Hair follicle dermal papilla cell (primary cell): ENCODE measurements at places on chromosomes 12 and 14. TPM values are rescaled to one million over a fixed set of nuclear protein-coding genes. Genes with fewer than 3 reads are reported as not detected.

Gene P2RX7
- 2.4 TPM in 2 replicates for total RNA-seq

Gene NKX2-1
- not detected in 2 replicates for total RNA-seq

Gene KLRD1
- total RNA-seq: 0.49 TPM in 1 of 2 replicates, not detected in the other

Gene DIO3
- total RNA-seq: 0.16 and 0.97 TPM in 2 replicates

Gene RIN3
- 10.0 and 15.6 TPM in 2 replicates for total RNA-seq

Gene ISCA2
- total RNA-seq: 10.1 and 11.5 TPM in 2 replicates

Gene CELA1
- not detected in 2 replicates for total RNA-seq

Gene RITA1
- 24.7 and 25.2 TPM in 2 replicates for total RNA-seq

Gene CMKLR1
- 17.4 and 19.6 TPM in 2 replicates for total RNA-seq

Gene TMED10
- 335 and 365 TPM in 2 replicates for total RNA-seq

Gene SLC17A8
- not detected in 2 replicates for total RNA-seq

Gene CAPZA3
- total RNA-seq: not detected in 2 replicates

Gene NTN4
- total RNA-seq: 19.6 and 43.8 TPM in 2 replicates

Gene RHOJ
- total RNA-seq: 0.32 and 1.8 TPM in 2 replicates

Gene SLC22A17
- total RNA-seq: 22.5 and 27.3 TPM in 2 replicates

Gene APOLD1
- total RNA-seq: 4.5 and 5.1 TPM in 2 replicates

Gene HOTAIR
- total RNA-seq: 0.16 TPM in 1 of 2 replicates, not detected in the other

Gene SPTSSA
- total RNA-seq: 14.3 and 14.6 TPM in 2 replicates

Gene SYCP3
- 0.16 TPM in 1 of 2 replicates, not detected in the other for total RNA-seq

Gene CLEC4C
- not detected in 2 replicates for total RNA-seq

Gene ABHD4
- total RNA-seq: 23.0 and 25.4 TPM in 2 replicates

Gene KRT3
- not detected in 2 replicates for total RNA-seq

Gene TAS2R13
- total RNA-seq: 1.8 and 3.4 TPM in 2 replicates

Gene LBHD2
- total RNA-seq: not detected in 2 replicates

Gene DEGS2
- 0.16 TPM in 1 of 2 replicates, not detected in the other for total RNA-seq

Gene SYNDIG1L
- total RNA-seq: not detected in 2 replicates

Gene TAC3
- not detected in 2 replicates for total RNA-seq

Gene COCH
- total RNA-seq: 0.36 and 0.49 TPM in 2 replicates

Gene LRRC9
- total RNA-seq: not detected in 2 replicates

Gene AKAP3
- 1.8 and 2.7 TPM in 2 replicates for total RNA-seq

Gene OVCH1
- total RNA-seq: not detected in 2 replicates

Gene FOXM1
- 7.6 and 9.8 TPM in 2 replicates for total RNA-seq

Gene RECQL
- total RNA-seq: 44.9 and 53.4 TPM in 2 replicates

Gene CEBPE
- total RNA-seq: not detected in 2 replicates
